Uterus (tissue), 4 donors: ENCODE measurements at places on chromosomes 12 and 14. TPM values are rescaled to one million over a fixed set of nuclear protein-coding genes. Genes with fewer than 3 reads are reported as not detected.

The USP5 gene
- total RNA-seq = 68.6 TPM

The WIF1 gene
- not detected for total RNA-seq

The KRT79 gene
- total RNA-seq = not detected

The TMEM117 gene
- 5.9 TPM for total RNA-seq

The AICDA gene
- not detected for total RNA-seq

The SLC22A17 gene
- 45.9 TPM for total RNA-seq

The SDR9C7 gene
- not detected for total RNA-seq

The FAM222A gene
- 1.7 TPM for total RNA-seq
